Stimulated activated CD8-positive, alpha-beta memory T cell treated with anti-CD3 and anti-CD28 coated beads, Interleukin-15, amount 100 ng/mL, for 24 hours (primary cell): ENCODE measurements at places on chromosomes 7 and 10.

GRCh38 chr10:4034907-4035598 lies 250.0 kb upstream of the KLF6 start:
- no peak for DNase-seq

- DNase-seq, result no peak
These were observed 107.0 kb downstream of the ELFN1 start for GRCh38 chr7:1777122-1777521.

GRCh38 chr10:67477868-67478267 lies 218.1 kb downstream of the CTNNA3 start:
- DNase-seq, result no peak

- no peak for DNase-seq
These were observed 29.9 kb upstream of the DDX50 start for GRCh38 chr10:68871105-68871711.

DNA sequence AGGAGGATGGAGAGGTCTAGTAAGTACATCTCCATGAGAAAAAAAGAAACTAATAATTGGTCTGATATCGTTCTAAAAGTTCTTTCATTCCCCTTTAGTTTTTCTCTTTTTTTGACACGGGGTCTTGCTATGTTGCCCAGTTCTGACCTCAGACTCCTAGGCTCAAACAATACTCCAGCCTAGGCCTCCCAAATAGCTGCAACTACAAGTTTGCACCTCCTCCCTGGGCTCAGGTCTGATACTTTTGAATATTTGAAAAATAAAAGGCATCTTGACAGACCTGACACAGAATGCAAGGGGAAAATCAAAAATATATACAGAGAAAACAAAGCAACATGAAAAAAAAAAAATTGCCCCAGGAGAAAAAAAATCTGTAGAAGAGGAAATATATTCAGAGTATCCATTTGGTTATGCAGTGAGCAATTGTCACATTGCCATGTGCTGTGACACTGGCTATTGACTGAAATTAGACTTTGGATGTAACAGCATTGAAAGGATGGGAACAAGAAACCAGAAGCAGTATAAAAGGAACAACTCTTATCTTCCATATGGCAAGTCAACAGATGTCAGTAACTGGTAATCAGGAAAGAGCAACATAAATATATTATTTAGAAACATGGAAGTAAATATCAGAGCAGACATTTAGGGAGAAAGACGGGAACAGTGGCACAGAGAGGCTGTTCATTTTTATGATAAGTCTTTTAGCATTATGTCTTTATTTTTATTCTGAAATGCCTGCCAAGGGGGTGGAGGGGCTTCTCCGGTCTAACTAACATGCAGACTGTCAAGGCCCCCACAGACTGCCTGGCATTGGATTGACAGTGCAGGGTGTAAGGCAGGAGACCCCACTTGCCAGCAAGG lies 408.4 kb downstream of the PARD3 start:
- DNase-seq, result no peak

- no peak for DNase-seq
These were observed at the start of gene AQP1 for GRCh38 chr7:30911561-30911969. TSS of gene AQP1 (plus strand) at chr7:30911853. CDS start at chr7:30911910, 57 bp downstream.

- no peak for DNase-seq
These were observed 47.4 kb downstream of the SLC26A5 start for GRCh38 chr7:103398483-103399127.

DNA sequence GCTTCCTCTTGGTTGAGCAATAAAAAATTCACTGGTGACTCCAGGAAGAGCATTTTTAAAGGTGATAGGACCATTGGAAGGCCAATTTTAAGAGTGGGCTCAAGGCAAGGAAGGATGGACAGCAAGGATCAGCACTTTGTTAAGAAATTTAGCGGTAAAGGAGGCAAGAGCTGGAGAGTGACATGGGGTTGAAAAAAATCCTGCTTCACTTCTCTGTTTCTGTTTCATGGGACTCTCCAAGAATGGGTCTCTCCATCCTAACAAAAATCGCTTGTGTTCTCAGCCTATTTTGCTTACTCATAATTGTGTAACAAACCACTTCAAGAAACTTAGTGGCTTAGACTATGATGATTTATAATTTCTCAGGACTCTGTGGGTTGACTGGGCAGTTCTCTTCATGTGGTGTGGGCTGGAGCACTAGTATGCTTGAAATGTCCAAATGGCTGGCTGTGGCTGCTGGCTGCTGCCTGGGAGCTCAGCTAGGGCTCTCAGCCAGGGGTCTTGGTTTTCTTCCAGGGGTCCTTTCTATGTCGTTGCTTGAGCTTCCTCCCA lies 59.8 kb upstream of the ZNRF2 start:
- no peak for DNase-seq

- DNase-seq, result no peak
These were observed 133.3 kb downstream of the SLC25A13 start for GRCh38 chr7:96188591-96188991.

GRCh38 chr7:113394856-113395255 lies 276.5 kb upstream of the SMIM30 start:
- no peak for DNase-seq

GRCh38 chr10:65891073-65891981 lies 1034.5 kb upstream of the LRRTM3 start:
- DNase-seq, result no peak

DNA sequence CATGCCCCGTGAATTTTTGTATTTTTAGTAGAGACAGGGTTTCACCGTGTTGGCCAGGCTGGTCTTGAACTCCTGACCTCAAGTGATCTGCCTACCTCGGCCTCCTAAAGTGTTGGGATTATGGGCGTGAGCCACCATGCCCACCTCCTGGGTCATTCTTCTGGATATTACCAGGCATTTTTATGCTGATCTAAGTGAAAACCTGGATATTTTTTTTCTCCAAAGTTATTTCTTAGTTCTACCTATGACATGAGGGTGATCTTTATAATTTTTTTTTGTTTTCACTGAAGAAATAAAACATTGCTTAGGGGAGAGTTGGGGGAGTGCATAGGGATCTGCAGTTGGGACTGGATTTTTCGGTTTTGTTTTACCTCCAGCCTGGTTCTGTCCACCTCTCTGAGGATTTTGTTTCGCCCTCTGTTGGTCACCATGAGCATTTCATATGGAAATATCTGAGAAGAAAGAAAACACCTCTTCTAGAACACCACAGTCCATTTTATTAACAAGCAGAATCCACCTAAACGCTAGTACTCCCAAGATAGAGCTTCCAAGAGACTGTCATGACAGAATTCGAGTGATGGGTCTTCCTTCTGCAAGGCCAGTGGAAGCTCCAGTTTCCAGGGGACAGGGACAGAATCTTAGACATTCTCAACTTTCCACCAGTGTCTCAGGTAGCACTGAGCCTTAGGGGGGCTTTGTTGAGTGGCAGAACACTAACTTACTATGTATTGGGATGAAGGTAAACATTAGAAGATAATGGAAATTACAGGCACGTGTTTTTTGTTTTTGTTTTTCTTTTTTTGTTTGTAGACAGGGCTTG lies 33.4 kb upstream of the AFAP1L2 start:
- no peak for DNase-seq
